ENCODE measurements at places on chromosomes 4 and X. TPM values are rescaled to one million over a fixed set of nuclear protein-coding genes. Genes with fewer than 3 reads are reported as not detected.

The CAPN6 gene
- total RNA-seq = 0.23 TPM

The CENPVL1 gene
- 6.7 TPM for total RNA-seq

The PRIMPOL gene
- total RNA-seq = 31.8 TPM

The IBSP gene
- not detected for total RNA-seq

The METAP1 gene
- total RNA-seq = 24.2 TPM

The CT45A3 gene
- not detected for total RNA-seq

The BEX4 gene
- 126 TPM for total RNA-seq

The MCTS1 gene
- total RNA-seq = 39.2 TPM

The GRIA2 gene
- total RNA-seq = 473 TPM

The GPR101 gene
- 2.1 TPM for total RNA-seq

Data from diencephalon (tissue), 1 donor.